HS-5 (cell line): ENCODE measurements at places on chromosomes 11 and 22.

- no peak for DNase-seq
Observed at GRCh38 chr11:32154275-32154674, 63.4 kb downstream of the RCN1 start.

GRCh38 chr11:32141745-32142546 is 51.1 kb downstream of the RCN1 start:
- DNase-seq, result no peak

- no peak for DNase-seq
Observed at GRCh38 chr11:68756171-68756766, 4.9 kb upstream of the TESMIN start.

DNA sequence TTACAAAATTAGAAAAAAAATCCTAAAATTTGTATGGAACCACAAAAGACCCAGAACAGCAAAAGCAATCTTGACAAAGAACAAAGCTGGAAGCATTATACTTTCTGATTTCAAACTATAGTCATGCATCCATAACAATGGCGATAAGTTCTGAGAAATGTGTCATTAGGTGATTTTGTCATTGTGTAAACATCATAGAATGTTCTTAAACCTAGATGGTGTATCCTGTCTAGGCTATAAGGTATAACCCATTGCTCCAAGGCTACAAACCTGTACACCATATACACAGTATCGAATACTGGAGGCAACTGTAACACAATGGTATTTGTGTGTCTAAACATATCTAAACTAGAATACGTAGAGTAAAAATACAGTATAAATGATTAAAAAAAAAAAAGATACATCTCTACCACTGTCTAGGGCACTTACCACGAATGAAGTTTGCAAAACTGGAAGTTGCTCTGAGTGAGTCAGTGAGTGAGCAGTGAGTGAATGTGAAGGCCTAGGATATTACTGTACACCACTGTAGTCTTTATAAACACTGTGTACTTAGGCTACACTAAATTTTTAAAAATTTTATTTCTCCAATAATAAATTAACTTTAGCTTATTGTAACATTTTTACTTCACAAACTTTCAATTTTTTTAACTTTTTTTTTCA is 18.1 kb upstream of the SC5D start:
- no peak for DNase-seq

DNA sequence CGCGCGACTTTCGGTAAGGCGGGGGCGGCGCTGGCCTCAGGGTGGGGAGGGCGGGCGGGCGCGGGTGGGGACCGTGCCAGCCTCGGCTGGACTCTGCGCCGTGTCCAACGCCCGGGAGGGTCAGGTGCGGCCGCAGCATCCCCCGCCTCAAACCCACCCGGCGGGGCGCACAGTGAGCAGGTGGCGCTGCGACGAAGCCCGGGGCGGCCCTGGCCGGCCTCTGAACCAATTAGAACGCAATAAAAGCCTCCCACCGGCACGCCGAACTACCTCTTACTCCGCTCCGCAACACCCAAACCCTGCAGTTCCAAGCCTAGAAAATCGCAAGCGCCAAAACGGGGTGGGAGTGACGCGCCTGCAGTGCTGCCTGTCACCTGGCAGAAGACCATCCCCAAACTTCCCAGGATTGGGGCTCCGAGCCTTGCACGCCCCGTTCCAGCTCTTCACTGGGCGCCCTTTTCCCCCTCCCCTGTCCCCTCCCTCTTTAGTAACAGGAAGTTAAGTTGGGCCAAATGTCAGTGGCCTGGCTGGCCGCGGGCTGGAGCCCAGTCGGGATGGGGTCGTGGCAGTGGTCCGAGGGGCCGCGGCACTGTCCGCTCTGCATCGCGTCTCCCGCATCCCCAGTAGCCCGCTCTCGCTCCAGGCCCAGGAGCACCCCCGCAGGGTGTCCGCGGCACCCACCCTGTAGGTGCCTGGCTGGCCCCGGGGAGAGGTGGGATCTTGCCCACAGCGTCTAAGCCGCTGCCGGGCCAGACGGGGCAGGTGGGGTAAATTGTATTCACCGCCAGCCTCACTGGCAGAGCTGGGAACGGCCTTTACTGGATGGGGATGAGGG is 541 bp downstream of the MICAL2 start:
- no peak for DNase-seq

DNA sequence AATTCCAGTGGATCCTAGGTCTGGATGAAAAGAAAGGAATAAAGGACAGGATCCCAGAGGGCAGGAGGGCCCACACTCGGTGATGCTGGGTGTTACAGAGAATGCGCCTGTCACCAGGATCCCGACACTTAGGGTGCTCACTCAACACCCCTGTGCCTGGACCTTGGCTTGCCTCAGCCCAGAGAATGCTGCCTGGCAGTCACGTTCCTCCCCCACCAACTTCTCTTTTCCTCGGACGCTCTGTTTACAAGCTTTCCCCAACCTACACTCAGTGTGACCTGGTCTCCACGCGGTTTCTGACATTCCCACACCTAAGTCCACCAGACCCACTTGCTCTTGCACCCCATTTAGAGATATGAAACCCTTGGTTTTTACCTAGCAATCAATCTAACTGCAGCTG is 38.0 kb upstream of the ETS1 start:
- DNase-seq, result no peak

DNA sequence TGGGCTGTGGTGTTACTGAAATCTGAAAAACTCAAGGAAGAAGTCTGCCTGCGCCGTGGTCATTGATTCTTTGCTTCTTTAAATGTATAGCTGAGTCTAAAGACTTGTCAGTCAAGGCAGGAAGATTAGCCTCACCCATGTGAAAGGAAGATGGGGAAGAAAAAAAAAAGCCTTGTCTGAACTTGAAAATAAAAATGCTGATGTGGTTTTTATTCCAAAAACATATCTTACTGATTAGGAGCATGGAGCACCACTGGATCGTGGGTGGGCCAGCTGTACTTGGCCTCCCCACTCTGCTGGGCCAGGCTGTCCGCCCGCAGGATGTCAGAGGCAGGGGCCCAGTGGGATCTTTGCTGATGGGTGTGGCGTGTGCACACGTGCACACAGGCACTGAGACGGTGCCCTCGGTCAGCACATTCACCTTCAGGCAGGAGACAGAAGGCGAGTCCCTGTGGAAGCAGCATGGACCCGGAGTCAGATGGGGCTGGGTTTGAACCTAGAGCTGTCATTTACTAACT is 111.9 kb downstream of the WNT7B start:
- DNase-seq, result no peak

DNA sequence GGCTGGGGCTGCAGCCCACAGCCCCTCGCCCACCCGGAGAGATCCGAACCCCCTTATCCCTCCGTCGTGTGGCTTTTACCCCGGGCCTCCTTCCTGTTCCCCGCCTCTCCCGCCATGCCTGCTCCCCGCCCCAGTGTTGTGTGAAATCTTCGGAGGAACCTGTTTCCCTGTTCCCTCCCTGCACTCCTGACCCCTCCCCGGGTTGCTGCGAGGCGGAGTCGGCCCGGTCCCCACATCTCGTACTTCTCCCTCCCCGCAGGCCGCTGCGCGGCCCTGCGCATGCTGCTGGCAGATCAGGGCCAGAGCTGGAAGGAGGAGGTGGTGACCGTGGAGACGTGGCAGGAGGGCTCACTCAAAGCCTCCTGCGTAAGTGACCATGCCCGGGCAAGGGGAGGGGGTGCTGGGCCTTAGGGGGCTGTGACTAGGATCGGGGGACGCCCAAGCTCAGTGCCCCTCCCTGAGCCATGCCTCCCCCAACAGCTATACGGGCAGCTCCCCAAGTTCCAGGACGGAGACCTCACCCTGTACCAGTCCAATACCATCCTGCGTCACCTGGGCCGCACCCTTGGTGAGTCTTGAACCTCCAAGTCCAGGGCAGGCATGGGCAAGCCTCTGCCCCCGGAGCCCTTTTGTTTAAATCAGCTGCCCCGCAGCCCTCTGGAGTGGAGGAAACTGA is 731 bp downstream of the GSTP1 start:
- DNase-seq, result no peak

DNA sequence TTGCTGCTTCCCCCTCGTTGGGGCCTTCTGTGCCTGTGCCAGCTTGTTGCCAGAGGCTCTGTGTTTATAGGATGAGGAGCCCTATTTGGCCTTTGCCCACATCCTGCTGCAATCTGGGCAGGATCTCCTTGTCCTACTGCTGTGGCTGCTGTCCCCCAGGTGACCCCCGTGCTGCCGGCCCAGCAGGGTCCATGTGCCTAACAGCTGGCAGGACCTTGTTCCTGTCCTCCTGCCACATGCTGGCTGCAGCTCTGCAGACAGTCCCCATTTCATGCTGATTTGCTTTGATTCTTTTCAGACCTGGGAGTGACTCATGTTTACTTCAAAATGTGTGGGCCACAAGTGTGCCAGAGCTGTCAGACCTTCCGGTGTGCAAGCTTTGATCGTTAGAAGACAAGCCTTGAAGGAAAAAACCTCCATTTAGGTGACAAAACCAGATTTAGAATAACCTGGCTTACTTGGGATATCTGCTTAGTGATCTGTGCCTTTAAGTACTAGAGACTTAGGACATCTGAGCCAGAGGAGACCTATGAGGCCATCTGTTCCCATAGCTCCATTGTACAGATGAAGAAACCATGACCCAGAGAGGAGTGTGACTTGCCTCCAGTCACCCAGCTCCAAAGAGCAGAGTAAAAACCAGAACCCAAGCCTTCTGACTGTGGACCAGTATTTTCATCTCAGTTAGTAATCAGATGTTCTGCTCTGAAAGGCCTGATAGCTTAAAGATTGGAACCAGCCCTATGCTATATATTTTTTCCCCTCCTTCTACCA is 11.1 kb downstream of the NAV2 start:
- no peak for DNase-seq

DNA sequence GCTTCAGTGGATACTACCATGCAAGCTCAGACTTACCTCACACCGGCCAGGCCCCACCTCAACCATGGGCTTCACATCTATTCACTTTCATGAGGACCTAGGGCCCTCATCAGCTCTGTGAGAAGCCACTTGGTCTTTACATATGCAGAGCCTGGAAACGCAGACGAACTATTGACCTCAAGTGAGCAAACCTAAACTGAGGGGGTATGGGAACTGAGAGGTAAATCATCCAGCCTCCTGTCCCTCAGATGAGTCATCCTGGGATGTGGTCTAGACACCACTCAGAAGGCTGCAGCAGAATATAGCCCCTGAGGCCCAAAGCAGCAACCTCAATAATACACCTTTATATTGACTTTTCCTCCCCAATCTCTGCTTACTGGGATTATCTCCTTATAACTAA is 578.0 kb downstream of the INSC start:
- no peak for DNase-seq

- DNase-seq, result no peak
Observed at GRCh38 chr11:97979741-97980140, 1041.0 kb upstream of the CNTN5 start.

GRCh38 chr11:18703001-18703763 is 4.6 kb downstream of the TMEM86A start:
- no peak for DNase-seq

- no peak for DNase-seq
Observed at GRCh38 chr22:35328472-35328885, 28.8 kb downstream of the TOM1 start.

GRCh38 chr11:17391493-17392355 is 3.3 kb upstream of the KCNJ11 start:
- DNase-seq, result no peak

DNA sequence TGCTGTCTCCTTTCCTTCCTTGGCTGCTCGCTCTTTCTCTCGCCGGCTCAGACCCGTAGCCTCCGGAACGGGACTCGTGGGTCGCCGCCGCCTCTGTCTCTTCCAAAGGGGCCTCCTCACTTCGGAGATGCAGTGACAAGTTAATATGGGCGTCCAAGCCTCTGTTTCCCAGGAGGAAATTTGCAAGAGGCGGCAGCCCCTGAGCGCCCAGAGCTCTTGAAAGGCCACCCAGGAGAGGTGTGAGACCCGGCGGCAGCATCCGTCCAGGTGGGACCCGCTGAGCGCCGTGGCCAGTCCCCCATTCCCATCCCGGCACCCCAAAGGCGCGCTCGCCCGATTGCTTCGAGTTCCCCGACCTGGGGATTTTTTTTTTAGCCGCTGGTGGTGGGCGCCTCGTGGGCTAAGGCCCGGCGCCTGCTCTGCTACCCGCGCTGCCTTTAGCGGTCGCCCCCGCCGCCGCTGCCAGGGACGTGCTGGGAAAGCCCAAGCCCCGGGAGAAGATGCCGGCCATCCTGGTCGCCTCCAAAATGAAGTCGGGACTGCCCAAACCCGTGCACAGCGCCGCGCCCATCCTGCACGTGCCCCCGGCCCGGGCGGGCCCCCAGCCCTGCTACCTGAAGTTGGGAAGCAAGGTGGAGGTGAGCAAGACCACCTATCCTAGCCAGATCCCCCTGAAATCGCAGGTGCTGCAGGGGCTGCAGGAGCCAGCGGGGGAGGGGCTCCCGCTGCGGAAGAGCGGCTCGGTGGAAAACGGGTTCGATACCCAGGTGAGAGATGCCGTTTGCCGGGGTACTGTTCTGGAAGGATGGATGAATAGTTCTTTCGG is 772 bp downstream of the NAV2 start:
- DNase-seq, result no peak

DNA sequence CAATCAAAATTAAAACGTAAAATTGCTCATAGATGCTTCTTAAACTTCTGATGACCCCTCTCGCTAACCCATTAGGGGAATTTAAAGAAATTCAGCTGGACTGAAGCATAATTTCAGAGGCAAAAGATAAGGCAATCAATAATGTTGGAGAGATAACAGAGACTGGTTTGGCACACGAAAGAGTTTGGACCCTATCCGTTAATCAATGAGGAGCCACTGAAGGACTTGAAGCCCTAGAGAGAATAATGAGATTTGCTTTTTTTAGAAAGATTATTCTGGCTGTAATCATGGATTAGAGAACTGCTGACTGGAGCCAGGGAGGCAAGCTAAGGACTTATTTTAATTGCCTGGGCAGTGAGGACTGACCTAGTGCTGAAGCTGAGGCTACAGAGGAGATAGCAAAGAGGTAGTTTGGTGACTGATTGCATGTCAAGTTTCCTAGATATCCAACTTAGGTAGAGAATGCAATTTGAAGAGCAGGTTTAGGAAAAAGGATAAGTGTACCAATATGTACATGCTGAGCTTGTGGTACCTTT is 11.9 kb upstream of the ARHGAP42 start:
- DNase-seq, result no peak

- no peak for DNase-seq
Observed at GRCh38 chr11:115385226-115385625, 119.0 kb downstream of the CADM1 start.

DNA sequence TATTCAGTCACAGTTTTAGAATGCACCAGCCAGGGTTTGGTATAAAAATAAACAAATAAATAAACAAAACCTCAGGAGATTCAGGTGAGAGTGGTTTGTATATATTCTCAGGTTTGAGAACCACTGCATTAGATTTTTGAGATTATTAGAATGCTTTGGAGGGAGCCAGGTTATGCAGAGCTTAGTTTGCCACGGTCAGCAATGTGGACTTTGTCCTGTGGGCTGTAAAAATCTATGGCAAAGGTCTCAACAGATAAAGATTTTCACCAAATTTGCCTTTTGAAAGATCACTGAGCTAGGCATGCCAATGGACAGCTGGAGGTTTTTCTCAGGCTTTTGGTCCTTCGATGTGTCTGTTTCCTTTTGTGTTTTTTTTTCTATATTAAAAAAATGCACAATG is 650.1 kb upstream of the RAG2 start:
- DNase-seq, result no peak
